ENCODE measurements at places on chromosomes 3 and 15. TPM values are rescaled to one million over a fixed set of nuclear protein-coding genes. Genes with fewer than 3 reads are reported as not detected.

- DNase-seq: no peak
- no peaks in the 10 kb centered on the region for H3K27me3 ChIP-seq
Observed at GRCh38 chr3:106008766-106009165, 140.0 kb upstream of the CBLB start.

DNA sequence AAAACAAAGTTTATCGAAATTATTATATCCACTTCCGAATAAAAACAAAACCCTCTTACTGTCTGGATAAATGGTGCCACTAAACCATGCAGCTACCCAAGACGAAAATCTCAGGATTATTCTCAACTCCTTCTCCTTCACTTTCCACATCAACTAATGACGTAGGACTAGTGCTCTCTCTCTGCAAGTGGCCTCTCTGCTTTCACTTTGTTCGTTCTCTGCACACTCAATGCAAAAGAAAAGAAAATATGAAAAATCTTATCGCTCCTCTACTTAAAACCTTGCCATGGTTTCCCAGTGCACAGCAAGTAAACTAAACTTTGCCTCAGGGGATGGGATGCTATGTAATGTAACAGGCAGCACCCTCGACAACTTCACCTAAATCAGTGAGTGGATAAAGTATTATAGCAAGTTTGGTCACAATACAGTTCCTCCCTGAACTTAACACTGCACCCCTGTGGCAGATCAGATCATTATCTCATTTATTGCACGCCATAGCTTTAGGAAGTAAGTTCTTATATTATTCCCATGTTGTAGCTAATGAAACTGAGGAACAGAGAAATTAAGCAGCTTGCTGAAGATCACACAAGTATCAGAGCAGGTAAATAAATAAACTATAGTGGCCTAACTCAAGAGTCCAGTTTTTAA is 262.7 kb upstream of the GADL1 start:
- no peak for DNase-seq
- H3K36me3 ChIP-seq: no peaks in the 10 kb centered on the region
- no peak overlapping the region for H3K27ac ChIP-seq
- H3K27me3 ChIP-seq: no peaks in the 10 kb centered on the region
- no peak overlapping the region for H3K4me3 ChIP-seq
- no peaks in the 10 kb centered on the region for H3K4me1 ChIP-seq

ADPRH gene
- 9.8 TPM for total RNA-seq

- H3K4me3 ChIP-seq: no peak overlapping the region
- no peak overlapping the region for H3K27ac ChIP-seq
- peaks cover 4% of the 10 kb centered on the region for H3K4me1 ChIP-seq
- H3K36me3 ChIP-seq: no peaks in the 10 kb centered on the region
- no peak for DNase-seq
Observed at GRCh38 chr3:13502791-13503060, 22.6 kb downstream of the HDAC11 start.

GPR27 gene
- 0.33 TPM for total RNA-seq

- H3K4me1 ChIP-seq: no peaks in the 10 kb centered on the region
- no peaks in the 10 kb centered on the region for H3K27me3 ChIP-seq
- DNase-seq: no peak
- peak within 1 kb of the TSS; percentile 41 for H3K27ac ChIP-seq
Observed at GRCh38 chr3:52830535-52831258, at the start of gene ITIH4. Gene ITIH4 (minus strand): TSS chr3:52830672. CDS start chr3:52830642, 30 bp downstream.

- H3K4me3 ChIP-seq: no peak overlapping the region
- no peaks in the 10 kb centered on the region for H3K36me3 ChIP-seq
- no peaks in the 10 kb centered on the region for H3K4me1 ChIP-seq
- no peaks in the 10 kb centered on the region for H3K27me3 ChIP-seq
Observed at GRCh38 chr3:144361002-144361401, 389.4 kb downstream of the DIPK2A start.

DNA sequence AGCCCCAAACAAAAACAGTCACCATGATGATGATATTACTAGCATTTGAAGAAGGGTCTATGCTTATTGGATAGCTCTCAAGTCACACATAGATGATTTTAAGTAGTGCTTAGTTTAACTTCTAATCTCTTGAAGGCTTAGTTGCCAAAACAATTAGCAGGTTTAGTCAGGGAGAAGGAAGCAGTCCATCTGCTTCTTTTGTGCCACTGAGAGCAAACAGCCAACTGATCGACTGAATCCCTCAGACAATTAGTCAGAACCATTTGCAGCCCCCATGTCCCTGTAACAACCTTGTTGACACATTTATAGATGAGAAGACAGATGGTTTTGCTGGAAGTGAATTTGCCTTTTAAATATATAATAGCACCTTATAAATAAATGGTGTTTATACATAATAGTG is 585.1 kb upstream of the SUCLG2 start:
- H3K4me1 ChIP-seq: no peaks in the 10 kb centered on the region
- no peaks in the 10 kb centered on the region for H3K27me3 ChIP-seq
- no peak for DNase-seq
- no peak overlapping the region for H3K27ac ChIP-seq
- H3K36me3 ChIP-seq: no peaks in the 10 kb centered on the region

DNA sequence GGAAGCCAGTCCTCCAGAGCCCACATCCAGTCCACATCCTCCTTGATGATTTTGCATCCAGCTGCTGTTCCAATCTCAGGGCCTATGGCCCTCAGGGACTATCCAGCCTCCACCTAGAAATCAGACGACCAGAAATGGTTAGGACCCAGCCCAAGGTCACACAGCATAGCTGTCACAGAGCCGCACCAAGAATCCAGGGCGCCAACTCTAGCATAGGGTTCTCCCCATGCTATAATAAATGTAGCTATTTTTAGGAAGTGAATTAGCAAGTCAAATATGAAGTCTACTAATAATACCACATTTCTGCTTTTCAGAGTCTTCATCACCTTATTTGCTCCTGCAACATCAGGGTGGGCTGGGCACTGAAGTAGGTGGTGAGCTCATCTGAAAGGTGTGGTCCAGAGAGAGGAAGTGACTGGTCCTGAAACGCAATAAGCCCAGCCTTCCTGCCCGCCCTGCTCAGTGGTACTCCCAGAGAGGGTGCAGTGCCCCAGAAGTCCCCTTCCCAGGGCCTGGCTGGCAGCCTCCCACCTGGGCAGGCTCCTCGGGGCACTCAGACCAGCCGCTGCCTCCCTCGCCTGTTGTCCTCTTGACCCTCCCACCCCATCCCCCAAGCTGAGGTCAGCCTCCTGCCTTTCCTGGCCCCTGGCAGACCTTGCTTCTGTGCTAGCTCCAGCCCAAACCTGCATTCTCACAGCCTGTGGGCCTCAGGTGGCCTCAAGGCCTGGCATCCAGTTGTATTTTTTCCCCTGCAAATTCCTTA is 17.6 kb upstream of the CYP11A1 start:
- DNase-seq: no peak
- no peaks in the 10 kb centered on the region for H3K27me3 ChIP-seq
- no peaks in the 10 kb centered on the region for H3K36me3 ChIP-seq
- peak overlapping the region; percentile 32 for H3K27ac ChIP-seq
- H3K4me1 ChIP-seq: no peaks in the 10 kb centered on the region
- no peak overlapping the region for H3K4me3 ChIP-seq

RARRES1 gene
- 13.0 TPM for total RNA-seq

DNA sequence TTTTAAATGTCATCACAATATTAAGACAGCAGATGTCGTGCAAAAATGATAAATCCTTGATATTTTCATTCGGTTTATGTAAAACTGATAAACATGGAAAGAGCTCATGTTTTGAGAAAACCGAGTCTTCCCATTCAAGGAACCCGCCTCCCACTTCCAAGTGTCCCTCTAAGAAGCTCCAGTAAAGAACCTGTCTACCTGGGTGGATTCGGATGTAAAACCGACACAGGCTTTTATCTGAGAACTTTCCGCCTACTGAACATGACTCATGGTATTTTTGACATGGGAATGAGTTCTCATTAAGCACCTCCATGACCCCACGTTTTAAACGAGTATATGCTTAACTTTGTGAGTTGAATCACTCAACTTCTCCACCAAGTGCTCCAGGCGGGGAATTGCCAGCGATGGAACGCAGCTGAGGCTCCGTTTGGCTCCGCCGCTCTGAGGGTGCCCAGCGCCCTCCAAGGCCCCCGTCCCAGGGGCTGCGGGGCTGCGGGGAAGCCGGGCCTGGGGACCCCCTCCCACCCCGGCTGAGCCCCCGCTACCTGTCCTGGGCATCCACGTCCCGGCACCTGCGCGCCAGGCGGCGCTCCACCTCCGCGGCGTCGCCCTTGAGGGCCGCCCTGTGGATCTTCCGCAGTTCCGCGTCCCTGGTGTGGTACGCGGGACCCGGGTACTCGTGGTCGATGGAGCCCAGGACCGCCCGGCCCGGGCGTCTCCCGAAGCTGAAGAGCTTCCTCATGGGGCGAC is 119.9 kb downstream of the LMLN start:
- peaks cover 19% of the 10 kb centered on the region for H3K4me1 ChIP-seq
- no peak for DNase-seq
- H3K4me3 ChIP-seq: peak overlapping the region; percentile 49
- H3K36me3 ChIP-seq: no peaks in the 10 kb centered on the region
- peaks cover 38% of the 10 kb centered on the region for H3K27me3 ChIP-seq

DNA sequence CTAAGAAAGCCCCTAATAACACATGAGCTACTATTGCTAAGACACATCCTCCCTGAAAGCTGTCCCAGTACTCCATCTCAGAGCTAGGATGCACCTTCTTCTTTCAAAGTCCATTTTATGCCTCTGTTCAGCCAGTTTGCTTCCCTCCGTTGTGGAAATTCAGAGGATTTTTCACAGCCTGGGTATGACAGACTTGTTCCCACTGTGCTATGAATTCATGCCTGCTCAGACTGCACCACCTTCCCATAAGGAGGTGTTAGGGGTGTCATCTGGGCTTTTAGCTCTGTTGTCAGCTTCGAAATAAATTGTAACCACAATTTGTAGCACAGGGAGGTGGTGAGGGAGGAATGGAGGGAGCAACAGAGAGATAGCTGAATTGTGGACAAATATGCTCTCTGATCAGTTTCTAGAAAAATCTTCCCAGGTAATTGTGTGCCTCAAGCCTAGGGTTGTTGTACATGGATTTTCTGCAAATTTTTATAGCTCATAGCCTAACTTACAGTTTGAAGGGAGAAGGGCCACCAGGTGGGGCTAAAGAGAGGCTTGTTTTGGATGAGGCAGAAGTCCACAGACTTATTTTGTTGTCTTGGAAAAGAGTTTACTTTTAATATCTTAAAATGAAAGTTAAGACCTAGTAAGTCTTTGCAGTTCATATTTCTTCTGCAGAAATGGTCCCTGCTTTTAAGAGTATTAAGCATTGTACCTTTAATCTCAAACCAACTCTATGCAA is 462.0 kb downstream of the PDCD6IP start:
- no peak overlapping the region for H3K4me3 ChIP-seq
- no peaks in the 10 kb centered on the region for H3K27me3 ChIP-seq

- no peak overlapping the region for H3K4me3 ChIP-seq
- H3K36me3 ChIP-seq: no peaks in the 10 kb centered on the region
- DNase-seq: no peak
- no peaks in the 10 kb centered on the region for H3K4me1 ChIP-seq
Observed at GRCh38 chr15:33040496-33040895, 154.0 kb downstream of the FMN1 start.

C3orf22 gene
- not detected for total RNA-seq

- H3K36me3 ChIP-seq: no peaks in the 10 kb centered on the region
- H3K4me1 ChIP-seq: no peaks in the 10 kb centered on the region
- no peak overlapping the region for H3K4me3 ChIP-seq
- no peak overlapping the region for H3K27ac ChIP-seq
Observed at GRCh38 chr15:25208735-25209134, 230.1 kb downstream of the UBE3A start.

GRCh38 chr3:33467786-33468185 is 27.6 kb upstream of the UBP1 start:
- H3K4me1 ChIP-seq: no peaks in the 10 kb centered on the region
- DNase-seq: no peak
- H3K27ac ChIP-seq: no peak overlapping the region
- no peak overlapping the region for H3K4me3 ChIP-seq

- H3K4me1 ChIP-seq: no peaks in the 10 kb centered on the region
- no peak overlapping the region for H3K4me3 ChIP-seq
- no peaks in the 10 kb centered on the region for H3K27me3 ChIP-seq
- no peak for DNase-seq
- no peaks in the 10 kb centered on the region for H3K36me3 ChIP-seq
- no peak overlapping the region for H3K27ac ChIP-seq
Observed at GRCh38 chr3:31039145-31039544, 144.7 kb upstream of the GADL1 start.

GRCh38 chr3:66980791-66981190 is 17.3 kb upstream of the KBTBD8 start:
- H3K27me3 ChIP-seq: no peaks in the 10 kb centered on the region
- no peaks in the 10 kb centered on the region for H3K36me3 ChIP-seq
- H3K27ac ChIP-seq: no peak overlapping the region
- DNase-seq: no peak
- H3K4me1 ChIP-seq: peaks cover 12% of the 10 kb centered on the region

DNA sequence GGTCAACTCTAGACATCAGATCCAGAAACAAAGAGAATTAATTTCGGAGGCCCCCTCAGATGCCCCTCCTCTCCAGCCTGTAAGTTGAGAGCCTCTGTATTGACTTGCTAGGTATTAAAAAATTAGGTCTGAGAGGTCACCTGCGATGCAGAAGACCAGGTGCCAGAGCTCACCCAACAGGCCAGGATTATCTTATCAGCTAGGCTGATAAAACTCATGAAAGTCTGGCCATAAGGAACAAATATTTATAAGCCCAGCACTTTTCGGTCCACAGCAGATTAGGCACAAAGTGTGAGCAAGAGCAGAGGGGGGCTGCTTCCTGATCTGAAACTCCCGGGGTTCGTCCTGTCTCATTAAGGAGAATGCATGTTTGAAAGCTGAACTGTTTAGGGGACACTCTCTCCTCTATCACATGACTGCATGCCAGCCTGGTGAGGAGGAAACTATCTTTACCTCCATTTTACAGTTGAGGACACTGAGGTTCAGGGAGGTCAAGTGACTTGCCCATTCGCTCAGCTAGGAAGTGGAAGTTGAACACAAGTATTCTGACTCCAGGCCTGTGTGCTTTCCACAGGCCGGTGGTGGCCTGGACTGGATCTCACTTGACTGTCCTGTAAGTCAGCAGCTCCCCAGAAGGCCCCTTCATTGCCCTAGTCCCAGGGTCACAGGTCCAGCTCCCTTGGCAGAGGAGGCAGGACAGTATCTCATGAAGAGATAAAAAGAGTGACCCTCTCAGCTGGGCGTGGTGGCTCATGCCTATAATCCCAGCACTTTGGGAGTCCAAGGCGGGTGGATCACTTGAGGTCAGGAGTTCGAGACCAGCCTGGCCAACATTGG is 39.6 kb upstream of the MAGEF1 start:
- no peaks in the 10 kb centered on the region for H3K27me3 ChIP-seq
- DNase-seq: no peak
- no peaks in the 10 kb centered on the region for H3K36me3 ChIP-seq
- H3K27ac ChIP-seq: no peak overlapping the region
- H3K4me3 ChIP-seq: no peak overlapping the region

GRCh38 chr3:178777718-178778411 is 241.6 kb downstream of the KCNMB2 start:
- no peaks in the 10 kb centered on the region for H3K27me3 ChIP-seq
- no peak for DNase-seq
- H3K36me3 ChIP-seq: no peaks in the 10 kb centered on the region
- no peak overlapping the region for H3K4me3 ChIP-seq

GRCh38 chr3:45568848-45569762 is 25.4 kb upstream of the LIMD1 start:
- H3K27ac ChIP-seq: no peak overlapping the region
- DNase-seq: peak; percentile 27
- H3K4me1 ChIP-seq: no peaks in the 10 kb centered on the region
- no peaks in the 10 kb centered on the region for H3K36me3 ChIP-seq
- H3K27me3 ChIP-seq: no peaks in the 10 kb centered on the region
- no peak overlapping the region for H3K4me3 ChIP-seq

SLC28A2 gene
- not detected for total RNA-seq
